ENCODE measurements at places on chromosomes 6 and 20. TPM values are rescaled to one million over a fixed set of nuclear protein-coding genes. Genes with fewer than 3 reads are reported as not detected.

- DNase-seq, result peak; percentile 85
Observed at GRCh38 chr6:32796848-32797776, 19.7 kb downstream of the HLA-DOB start.

GRCh38 chr6:32954267-32954666, 1.4 kb upstream of the HLA-DMA start:
- DNase-seq, result no peak

The CRISP3 gene
- total RNA-seq, result not detected

DNA sequence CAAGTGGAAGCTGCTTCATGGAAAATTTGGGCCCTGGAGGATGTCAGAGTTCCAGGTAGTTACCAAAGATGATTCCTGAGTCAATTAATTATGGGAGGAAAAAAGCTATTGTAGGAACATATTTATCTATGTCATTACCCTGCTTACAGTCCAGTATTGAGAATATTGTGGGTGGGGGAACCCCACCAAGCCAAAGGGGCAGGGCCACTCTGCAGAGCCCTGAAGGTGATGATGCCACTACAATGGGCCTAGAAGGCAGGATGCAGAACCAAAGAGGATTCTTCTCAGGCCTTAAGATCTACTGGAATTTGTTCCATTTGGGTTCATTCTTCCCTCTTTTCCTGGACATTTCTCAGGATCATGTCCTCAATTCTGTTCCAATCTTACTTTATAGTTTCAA, 375.2 kb upstream of the MARCKS start:
- no peak for DNase-seq

DNA sequence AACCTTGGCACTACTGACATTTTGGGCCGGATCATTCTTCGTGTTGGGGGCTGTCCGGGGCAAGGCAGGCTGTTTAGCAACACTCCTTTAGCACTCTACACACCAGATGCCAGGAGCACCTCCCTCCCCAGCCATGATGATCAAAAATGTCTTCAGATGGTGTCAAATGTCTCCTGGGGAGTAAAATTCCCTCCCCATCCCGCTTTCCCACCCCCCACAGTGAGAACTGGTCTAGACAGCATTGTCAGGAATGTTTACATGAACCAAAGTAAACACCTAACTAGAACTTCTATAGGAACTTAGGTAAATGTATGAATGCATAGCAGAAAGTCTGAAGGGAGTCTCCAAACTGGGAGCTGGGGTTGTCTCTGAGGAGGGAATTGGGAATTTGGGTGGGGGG, 70.0 kb upstream of the TOP1 start:
- no peak for DNase-seq

The STX11 gene
- 17.7 TPM for total RNA-seq

The CRNKL1 gene
- total RNA-seq, result 39.7 TPM

- DNase-seq, result peak; percentile 7
Observed at GRCh38 chr20:24066076-24066700, 77.6 kb upstream of the GGTLC1 start.

- no peak for DNase-seq
Observed at GRCh38 chr6:118895261-118895560, 1.3 kb downstream of the ASF1A start.

- no peak for DNase-seq
Observed at GRCh38 chr6:150202934-150203333, 60.1 kb downstream of the PPP1R14C start.
